ENCODE measurements at places on chromosomes 3 and 15.

- no peak for DNase-seq
Measured at GRCh38 chr15:29226436-29227208, 43.0 kb downstream of the NSMCE3 start.

- no peak for DNase-seq
Measured at GRCh38 chr3:2771193-2771592, 339.0 kb downstream of the IL5RA start.

GRCh38 chr15:59200560-59200959 lies 6.1 kb upstream of the LDHAL6B start:
- no peak for DNase-seq

DNA sequence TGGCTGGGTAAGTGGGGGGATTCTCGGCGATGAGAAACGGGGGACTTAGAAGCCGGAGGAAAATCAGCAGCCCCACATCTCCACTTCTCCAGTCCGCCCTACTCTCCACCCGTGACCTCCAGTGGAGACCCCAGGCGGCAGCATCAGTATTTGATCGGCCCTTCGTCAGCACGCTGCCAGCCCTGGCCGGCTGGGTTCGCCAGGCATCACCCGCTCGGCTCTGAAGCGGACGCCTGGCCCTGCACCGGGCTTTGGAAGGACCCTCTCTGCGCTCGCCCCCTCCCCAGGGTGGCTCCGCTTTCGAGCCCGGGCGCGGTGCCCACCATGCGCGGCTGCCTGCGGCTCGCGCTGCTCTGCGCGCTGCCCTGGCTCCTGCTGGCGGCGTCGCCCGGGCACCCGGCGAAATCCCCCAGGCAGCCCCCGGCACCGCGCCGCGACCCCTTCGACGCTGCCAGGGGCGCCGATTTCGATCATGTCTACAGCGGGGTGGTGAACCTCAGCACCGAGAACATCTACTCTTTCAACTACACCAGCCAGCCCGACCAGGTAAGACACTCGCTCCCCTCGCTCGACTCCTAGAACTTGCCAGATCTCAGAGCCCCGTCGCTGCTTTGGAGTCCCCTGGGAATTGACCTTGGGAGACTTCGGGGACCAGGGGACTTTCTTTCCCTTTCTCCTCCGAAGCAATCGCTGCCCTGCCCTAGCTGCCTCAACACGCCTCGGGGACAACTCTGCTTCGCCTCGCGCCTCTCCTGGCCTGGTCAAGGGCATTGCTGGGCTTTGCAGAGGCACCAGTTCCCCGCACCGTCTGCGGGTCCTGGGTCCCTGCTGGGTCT lies 561 bp downstream of the SIDT1 start:
- peak; percentile 78 for DNase-seq

- DNase-seq, result peak; percentile 95
Measured at GRCh38 chr3:197554562-197555280, 1.0 kb downstream of the BDH1 start.

DNA sequence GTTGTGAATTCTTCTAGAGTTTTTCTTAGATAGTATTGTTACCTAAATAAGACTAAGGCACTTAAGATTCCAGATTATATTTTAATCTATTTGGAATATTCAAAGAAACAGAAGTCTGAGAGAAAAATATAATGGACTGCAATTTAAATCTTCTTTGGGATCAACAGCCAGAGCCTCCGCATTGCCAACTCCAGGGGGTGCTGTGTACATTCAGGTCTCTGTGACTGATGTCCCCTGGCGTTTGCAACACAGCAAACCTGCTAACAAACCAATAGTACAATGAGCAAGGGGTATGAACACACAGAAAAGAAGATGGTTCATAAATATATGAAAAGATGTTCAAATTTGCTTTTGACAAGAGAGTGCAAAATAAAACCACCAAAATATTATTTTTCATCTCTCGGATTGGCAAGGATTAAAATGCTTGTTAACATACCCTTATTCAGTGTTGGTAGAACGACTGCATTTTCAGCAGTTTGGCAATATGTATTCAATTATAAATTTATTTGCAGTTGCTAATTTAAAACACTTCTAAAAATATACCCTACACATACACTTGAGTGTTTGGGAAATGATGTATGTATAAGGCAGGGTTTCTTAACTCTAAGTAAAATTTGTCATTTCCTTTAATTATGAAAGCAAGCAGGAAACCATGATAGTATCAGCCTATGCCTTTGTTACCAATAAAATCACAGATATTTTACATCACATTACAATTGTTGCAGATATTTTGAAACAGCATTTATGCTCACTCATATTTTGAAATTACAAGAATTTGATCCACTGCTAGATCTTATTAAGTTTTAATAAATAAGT lies 16.1 kb upstream of the TM4SF1 start:
- no peak for DNase-seq

DNA sequence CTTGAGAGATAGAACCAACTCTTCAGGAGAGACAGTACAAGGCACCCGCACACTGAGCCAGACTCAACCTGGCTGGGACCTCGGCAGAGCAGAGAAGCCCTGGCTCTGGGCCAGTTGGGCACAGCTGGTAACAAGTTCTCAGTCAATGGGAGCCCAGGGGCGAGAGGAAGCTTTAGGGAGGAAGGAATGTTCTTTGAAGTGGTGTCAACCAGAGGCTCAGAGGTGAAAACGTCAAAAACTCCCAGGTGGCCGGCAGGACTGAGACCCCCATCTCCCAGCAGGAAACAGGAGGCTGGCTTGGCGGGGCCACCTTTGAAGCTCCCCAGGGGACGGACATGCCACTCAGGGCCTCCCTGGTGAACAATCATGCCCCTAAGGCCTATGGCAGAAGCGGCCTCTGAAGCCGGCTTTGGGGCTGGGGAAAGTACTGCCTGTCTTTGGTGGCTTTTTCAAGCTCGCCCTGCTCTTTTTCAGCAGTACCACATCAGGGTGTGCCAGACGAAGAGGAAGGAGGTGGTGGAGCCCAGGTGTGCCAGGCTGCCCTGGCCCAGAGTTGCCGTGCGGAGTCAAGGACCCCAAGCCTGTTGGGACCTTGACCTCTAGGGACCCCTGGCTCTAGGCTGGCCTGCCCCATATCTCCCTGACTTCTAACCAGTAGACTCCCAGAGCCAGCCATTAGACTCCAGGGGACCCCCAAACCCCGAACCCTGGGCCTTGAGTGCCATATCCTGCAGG lies 16.7 kb upstream of the TBC1D21 start:
- peak; percentile 44 for DNase-seq

GRCh38 chr3:126415661-126416591 lies 21.2 kb downstream of the CFAP100 start:
- peak; percentile 40 for DNase-seq

GRCh38 chr3:19885468-19885867 lies 48.5 kb downstream of the EFHB start:
- no peak for DNase-seq

DNA sequence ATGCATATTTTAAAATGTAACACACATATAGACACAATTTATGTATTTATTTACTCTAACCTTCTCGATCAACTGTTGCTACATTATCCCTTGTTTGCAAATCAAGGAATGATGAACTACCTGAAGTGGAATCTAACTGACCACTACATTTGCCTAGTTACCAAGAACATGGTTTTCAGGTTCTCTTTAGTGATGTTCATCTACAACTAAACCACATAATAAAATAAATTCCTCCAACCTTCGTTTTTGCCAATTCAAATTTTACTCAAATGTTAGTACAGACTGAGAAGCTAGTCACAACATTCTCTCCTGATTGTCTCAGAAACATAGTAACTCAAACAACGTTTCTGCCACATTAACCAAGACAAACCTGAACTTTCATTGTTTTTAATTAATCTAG lies 521.9 kb downstream of the FOXP1 start:
- DNase-seq, result no peak

DNA sequence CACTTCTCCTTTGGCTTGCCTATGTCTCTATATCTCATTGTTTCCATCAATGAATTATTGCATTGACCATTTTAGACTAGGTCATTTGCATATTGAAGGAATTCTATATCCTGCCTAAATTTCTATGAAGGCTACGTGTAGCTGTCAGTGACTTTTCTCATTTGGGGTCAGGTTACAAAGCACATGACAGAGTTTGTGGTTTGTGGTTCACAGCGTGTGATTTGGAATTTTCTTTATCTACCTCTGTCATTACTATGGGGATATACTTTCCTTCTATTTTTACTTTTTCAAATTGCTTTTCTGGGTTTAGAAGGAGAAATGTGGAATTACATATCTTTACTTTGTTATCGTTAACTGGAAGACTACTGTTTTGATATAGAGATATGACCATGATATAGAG lies 317.3 kb upstream of the CFAP20DC start:
- DNase-seq, result no peak

DNA sequence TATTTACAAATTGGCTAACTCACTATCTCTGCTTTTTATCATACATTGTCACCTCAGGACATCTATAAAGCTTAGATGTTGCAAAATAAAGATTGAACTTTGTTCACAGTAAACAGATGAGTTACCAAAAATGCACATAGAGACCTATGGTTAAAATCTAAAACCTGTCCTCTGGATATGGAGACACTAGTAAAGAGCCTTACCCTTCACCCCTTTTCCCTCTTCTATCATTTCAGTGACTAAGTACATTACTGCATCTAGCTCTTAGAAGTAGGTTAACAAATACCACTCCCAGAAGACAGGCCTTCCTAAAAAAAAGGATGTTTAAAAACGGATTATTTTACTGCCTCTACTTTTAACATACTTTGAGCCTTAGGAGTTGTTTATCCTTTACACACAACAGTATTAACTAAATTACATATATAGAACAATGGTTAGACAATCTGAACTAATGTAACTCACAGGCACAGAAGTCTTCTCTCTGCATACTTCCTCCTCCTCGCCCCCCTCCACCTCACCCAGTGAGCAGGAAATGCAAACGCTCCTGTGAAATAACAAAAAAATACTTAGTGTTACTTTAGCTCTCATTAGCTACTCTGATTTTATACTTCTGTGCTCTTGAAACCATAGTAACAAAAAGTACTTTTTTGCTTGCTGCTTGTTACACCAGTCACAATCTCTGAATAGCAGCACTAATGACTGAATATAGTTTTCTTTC lies 23.3 kb downstream of the IREB2 start:
- DNase-seq, result no peak

- DNase-seq, result no peak
Measured at GRCh38 chr3:39176025-39176714, 16.2 kb downstream of the XIRP1 start.

DNA sequence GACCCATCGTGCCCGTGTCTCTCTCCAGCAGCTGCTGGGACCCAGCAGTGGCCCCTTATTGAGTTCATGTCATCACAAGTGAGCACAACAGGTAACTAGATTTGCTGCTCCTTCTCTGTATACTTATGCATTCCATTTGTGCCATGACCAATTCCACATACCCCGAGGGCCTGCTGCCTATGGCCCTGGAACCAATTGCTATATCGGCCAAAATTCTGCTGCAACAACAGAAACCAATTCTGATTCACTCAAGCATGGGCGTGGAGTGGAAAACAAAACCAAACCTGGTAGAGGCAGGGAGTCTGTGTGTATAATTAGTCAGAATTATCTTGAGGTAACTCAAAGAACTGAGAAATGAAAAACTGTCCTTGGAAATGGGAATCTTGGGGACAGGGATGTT lies 516.6 kb downstream of the EPHB1 start:
- no peak for DNase-seq

DNA sequence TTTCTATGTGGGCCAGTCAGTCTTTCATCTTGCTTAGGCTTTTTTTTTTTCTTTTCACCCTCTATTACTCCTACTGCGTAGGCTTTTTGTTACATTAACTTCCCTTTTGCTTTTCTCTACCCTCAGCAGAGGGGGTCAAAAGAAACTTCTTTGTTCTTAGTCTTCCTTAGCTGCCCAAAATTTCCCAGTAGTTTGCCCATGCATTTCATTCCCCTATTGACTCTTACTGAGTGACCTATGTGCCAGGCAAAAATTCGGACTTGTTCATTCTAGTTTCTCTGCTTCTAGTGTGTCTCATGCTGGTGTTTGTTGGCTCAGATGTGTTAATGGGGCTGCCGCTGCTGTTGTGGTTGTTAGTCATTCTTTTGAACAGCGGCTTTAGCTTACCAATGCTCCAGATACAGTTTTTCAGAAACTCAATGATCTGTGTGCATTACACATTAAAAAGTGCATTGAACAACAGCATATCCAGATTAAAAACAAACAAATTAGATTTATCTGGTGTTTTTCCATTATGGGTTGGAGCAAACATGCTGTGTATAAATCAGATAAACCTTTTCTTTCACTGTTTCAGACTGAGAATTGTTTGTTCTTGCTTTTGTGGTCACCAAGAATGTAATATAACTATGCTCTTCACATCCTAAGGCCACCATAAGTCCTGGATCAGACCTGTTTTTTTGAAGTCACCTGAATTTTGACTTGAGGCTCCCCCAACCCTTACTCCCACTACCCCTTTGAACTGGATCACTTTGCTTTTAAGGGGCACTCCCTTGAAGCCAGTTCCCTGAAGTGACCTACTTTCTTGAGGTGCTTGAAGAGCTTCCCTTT lies 43.1 kb downstream of the PDE8A start:
- DNase-seq, result no peak

DNA sequence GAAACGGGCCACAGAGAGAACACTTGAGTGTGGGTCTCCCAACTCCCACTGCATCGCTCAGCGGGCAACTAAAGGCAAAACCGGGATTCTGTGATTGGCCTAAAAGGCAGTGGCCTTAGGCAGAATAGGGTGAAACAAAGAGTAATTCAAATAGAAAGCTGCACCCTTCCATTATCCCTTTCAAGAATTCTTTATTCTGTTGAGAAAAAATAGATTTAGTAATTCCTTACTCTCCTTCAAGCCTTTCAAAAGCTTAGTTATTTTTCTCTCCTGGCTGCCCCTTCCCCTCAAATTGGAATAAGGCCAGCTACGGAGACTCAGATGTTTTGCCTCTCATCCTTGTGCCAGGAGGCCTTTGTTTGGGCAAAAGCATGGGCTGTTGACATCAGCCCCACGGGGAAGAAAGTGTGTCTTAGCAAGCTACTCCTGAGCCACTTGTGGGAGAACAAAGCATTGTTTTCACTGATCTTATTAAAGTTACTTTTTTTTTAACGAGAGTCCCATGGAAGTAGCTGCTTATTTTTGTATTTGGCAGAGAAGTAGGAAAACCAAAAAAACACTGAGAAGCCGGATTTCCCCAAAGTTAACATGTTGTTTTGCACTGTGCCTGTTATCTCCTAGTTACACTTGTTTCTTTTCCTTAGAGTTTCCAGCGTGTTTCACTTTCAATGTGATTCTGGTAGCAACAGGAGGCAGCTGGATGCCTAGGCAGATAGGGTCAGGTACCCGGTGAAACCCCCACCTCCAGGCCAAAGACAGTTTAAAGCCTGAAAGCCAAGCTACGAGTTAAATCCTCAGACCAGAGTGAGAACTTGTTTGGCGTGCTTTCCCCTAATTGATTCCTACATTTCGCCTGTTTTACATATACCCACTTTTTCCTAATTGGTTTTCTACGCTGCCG lies 2.2 kb downstream of the ST6GAL1 start:
- peak; percentile 47 for DNase-seq

- no peak for DNase-seq
Measured at GRCh38 chr15:73886717-73887345, 13.5 kb downstream of the TBC1D21 start.
